ENCODE measurements at places on chromosomes 3 and 15.

- no peak for DNase-seq
Observed at GRCh38 chr3:108239082-108239481, 16.9 kb upstream of the IFT57 start.

DNA sequence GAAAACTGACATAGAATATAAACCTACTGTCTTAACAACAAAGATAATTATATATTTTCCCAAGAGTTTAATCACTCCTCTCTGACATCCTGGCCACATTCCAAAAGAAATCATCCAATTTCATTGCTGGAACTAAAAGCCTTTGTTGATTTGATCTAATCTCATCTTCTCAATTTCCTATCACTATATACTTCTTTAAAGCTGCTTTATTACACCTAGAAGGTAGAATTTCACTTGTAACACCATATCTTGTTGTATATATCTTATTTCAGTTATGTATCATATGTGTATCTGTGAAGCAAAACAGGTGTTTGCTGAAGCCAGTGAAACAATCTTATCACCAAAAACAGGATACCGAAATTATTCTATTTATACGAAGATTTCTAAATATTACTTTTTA lies 740.2 kb downstream of the ROBO1 start:
- DNase-seq, result no peak

- no peak for DNase-seq
Observed at GRCh38 chr3:162192340-162193029, 695.9 kb downstream of the OTOL1 start.

- no peak for DNase-seq
Observed at GRCh38 chr3:65508750-65509422, 529.8 kb downstream of the MAGI1 start.

- DNase-seq, result no peak
Observed at GRCh38 chr3:104437131-104437750, 929.5 kb upstream of the ALCAM start.
